ENCODE measurements at places on chromosomes 6 and 20. TPM values are rescaled to one million over a fixed set of nuclear protein-coding genes. Genes with fewer than 3 reads are reported as not detected.

DNA sequence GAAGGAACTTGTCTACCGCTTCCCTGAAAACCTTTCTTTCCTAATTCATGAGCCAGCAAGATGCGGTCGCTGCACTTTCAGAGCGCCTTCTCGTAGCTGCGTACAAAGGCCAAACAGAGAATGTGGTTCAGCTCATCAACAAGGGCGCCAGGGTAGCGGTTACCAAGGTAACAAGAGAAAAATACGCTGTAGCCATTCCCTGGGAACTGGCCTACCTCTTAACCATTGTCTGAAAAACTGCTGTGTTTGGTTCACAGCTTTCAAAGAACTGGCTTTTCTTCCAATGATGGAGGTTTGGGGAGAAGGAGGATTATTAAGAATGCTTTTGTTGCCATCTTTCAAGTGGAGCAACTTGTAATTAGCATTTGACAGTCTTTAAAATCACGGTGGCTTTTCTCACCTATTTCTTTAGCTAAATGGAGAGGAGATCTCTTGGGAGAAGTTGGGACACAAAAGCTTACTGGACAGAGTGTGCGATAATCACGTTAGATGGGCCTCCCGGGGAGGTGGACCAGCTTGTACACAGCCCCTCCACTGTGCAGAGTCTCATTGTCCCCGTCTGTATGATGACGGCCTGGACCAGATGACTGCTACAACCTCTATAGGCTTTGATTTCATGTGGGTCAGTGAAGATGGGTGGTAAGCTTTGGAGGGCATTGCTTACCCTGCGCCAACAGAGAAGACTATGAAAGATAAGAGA is 71.5 kb downstream of the LYRM2 start:
- no peak overlapping the region for H3K4me3 ChIP-seq
- no peak for DNase-seq
- H3K4me1 ChIP-seq, result peaks cover 6% of the 10 kb centered on the region
- H3K27ac ChIP-seq, result no peak overlapping the region

ELOVL5 gene
- 122 TPM for total RNA-seq

GRCh38 chr6:20511852-20512251 is 22.4 kb upstream of the CDKAL1 start:
- H3K27ac ChIP-seq, result no peak overlapping the region
- H3K27me3 ChIP-seq, result no peaks in the 10 kb centered on the region
- H3K4me3 ChIP-seq, result no peak overlapping the region
- no peak for DNase-seq
- H3K4me1 ChIP-seq, result no peaks in the 10 kb centered on the region

LTA gene
- total RNA-seq, result not detected

- H3K36me3 ChIP-seq, result no peaks in the 10 kb centered on the region
- DNase-seq, result no peak
- no peaks in the 10 kb centered on the region for H3K27me3 ChIP-seq
- no peak overlapping the region for H3K4me3 ChIP-seq
- no peak overlapping the region for H3K27ac ChIP-seq
These were observed 780.4 kb downstream of the KIF16B start for GRCh38 chr20:15792855-15793254.

TLDC2 gene
- 1.3 TPM for total RNA-seq

KCNK16 gene
- not detected for total RNA-seq

- H3K4me1 ChIP-seq, result peaks cover 64% of the 10 kb centered on the region
- DNase-seq, result no peak
- no peaks in the 10 kb centered on the region for H3K27me3 ChIP-seq
- peak overlapping the region; percentile 11 for H3K27ac ChIP-seq
- no peaks in the 10 kb centered on the region for H3K36me3 ChIP-seq
- H3K4me3 ChIP-seq, result no peak overlapping the region
These were observed 51.8 kb downstream of the UTRN start for GRCh38 chr6:144336900-144337299.

DNA sequence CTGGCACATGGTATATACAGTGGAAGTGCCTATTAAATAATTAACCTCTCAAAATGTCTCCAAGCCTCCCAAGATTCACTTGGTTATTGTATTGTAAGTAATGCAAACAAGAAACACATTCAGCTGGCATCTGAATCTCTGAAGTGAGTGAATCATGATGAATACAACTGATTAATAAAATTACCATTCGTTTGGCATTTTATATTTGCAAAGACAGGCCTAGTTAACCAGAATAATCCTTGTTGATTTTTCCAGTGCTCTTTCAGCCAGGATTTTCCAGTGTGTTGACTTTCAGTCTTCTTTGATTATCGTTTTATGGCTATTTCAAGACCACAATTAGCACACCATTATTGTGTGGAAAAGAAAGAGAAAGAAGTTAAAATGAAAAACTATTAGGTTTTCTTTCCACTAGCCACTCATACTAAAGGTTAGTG is 20.3 kb downstream of the SLC22A2 start:
- H3K4me1 ChIP-seq, result no peaks in the 10 kb centered on the region
- no peaks in the 10 kb centered on the region for H3K27me3 ChIP-seq
- DNase-seq, result no peak
- H3K4me3 ChIP-seq, result no peak overlapping the region

DNA sequence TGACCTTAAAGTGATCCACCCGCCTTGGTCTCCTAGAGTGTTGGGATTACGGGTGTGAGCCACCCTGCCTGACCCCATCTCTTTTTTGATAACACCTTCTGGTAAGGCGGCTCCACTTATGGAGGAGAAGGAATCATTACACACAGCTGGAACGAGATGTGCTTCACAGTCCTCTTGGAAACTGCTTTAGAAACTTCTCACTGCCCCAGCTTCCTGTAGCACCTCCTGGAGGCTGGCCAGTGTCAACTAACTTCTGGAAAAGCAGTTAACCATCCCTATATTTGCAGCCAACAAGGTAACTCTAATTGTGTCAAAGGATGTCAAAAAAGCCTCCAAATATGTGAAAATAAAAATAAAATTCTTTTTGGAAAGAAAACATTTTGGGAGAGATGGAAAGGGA is 48.8 kb upstream of the BCLAF1 start:
- H3K4me3 ChIP-seq, result no peak overlapping the region
- H3K27me3 ChIP-seq, result no peaks in the 10 kb centered on the region
- DNase-seq, result no peak
- no peaks in the 10 kb centered on the region for H3K4me1 ChIP-seq

DNA sequence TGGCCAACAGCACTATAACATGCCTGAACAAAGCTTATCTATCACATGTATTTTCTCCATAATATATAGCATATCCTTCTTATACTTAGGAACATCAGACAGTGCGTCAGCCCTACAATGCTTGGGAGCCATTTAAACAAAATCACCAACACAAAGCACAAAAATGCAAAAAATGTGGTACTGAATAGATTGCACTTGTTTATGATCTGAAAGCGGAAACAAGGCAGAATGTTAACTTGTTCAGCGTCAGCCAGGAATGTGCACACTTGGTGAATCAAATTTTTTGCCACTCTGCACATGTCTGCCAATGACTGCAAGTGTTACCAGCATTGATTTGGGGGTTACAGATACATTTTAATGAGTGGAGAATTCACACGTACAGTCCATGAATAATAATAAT is 14.8 kb downstream of the SLC35A1 start:
- H3K27me3 ChIP-seq, result no peaks in the 10 kb centered on the region
- no peak overlapping the region for H3K27ac ChIP-seq
- no peak overlapping the region for H3K4me3 ChIP-seq
- H3K36me3 ChIP-seq, result no peaks in the 10 kb centered on the region

- H3K27ac ChIP-seq, result peak overlapping the region; percentile 95
- H3K4me1 ChIP-seq, result peaks cover 11% of the 10 kb centered on the region
- H3K36me3 ChIP-seq, result no peaks in the 10 kb centered on the region
- H3K4me3 ChIP-seq, result peak overlapping the region; percentile 88
These were observed 636 bp downstream of the SUPT3H start for GRCh38 chr6:45377043-45377553.

GRCh38 chr6:87848616-87849015 is 146.6 kb upstream of the AKIRIN2 start:
- H3K4me1 ChIP-seq, result no peaks in the 10 kb centered on the region
- no peaks in the 10 kb centered on the region for H3K27me3 ChIP-seq
- H3K4me3 ChIP-seq, result no peak overlapping the region
- no peak for DNase-seq
- H3K36me3 ChIP-seq, result no peaks in the 10 kb centered on the region
- no peak overlapping the region for H3K27ac ChIP-seq

DNA sequence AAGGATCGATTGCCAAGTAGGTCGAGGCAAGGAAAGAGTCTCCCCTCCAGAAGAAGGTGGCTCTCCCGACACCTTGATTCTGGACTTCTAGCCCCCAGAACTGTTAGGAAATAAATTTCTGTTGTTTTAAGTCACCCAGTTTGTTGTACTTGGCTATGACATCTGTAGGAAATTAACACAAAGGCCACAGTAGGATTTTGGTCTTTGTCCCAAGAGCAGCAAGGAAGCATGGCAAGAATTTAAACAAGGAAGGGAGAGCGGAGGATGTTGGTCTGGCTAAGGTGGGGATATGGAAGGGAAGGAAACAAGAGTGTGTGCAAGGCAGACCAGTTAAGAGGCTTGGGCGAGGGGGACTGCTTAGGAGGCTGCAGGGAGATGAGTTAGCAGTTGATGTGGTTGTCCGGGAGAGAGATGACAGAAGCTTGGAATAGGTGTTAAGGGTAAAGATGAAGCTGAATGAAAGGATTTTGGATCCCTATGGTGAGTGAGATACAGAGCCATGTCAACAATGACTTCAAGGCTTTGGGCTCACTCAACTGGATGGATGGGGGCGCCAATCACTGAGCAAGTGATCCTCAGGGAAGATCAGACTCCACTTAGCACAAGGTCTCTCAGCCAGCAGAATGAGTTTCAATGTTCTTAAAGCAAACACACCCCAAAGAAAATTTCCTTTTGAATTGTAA is 140.5 kb upstream of the ZNF217 start:
- no peak for DNase-seq
- H3K27me3 ChIP-seq, result no peaks in the 10 kb centered on the region
- H3K4me3 ChIP-seq, result no peak overlapping the region
- H3K36me3 ChIP-seq, result no peaks in the 10 kb centered on the region
- peaks cover 25% of the 10 kb centered on the region for H3K4me1 ChIP-seq

GPR63 gene
- under 0.01 TPM for total RNA-seq

GRCh38 chr6:76839505-76839904 is 623.8 kb downstream of the HTR1B start:
- H3K36me3 ChIP-seq, result no peaks in the 10 kb centered on the region
- no peak for DNase-seq
- no peak overlapping the region for H3K27ac ChIP-seq
- H3K27me3 ChIP-seq, result no peaks in the 10 kb centered on the region

RIMS1 gene
- 1.0 TPM for total RNA-seq

POM121L2 gene
- total RNA-seq, result not detected

GRCh38 chr6:2795956-2796355 is 30.8 kb downstream of the WRNIP1 start:
- H3K27ac ChIP-seq, result peak overlapping the region; percentile 12
- no peak overlapping the region for H3K4me3 ChIP-seq
- peaks cover 42% of the 10 kb centered on the region for H3K4me1 ChIP-seq
- no peaks in the 10 kb centered on the region for H3K27me3 ChIP-seq

- no peaks in the 10 kb centered on the region for H3K27me3 ChIP-seq
- H3K4me1 ChIP-seq, result no peaks in the 10 kb centered on the region
- no peak overlapping the region for H3K4me3 ChIP-seq
- H3K36me3 ChIP-seq, result no peaks in the 10 kb centered on the region
- H3K27ac ChIP-seq, result no peak overlapping the region
These were observed 273.9 kb downstream of the RFPL4B start for GRCh38 chr6:112620812-112621569.

SCRT2 gene
- total RNA-seq, result not detected

GABRR1 gene
- not detected for total RNA-seq

DNA sequence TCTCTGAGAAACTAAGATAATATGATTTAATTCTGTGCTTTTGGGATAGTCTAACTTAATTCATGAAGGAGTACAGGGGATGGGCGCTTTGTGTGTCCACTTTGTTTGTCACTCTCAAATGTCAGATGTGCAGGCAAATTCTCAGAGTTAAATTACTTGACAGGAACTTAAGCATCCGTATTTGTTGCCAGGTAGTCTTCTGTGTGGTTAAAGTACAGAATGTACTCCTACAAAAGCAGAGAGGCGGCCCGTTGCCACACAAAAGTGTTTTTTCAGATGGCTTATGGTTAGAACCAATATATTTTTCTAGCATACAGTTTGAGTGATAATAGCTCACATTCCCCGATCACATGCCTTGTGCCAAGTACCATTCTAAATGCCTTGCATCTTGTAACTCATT is 234.4 kb downstream of the LAMA2 start:
- no peak overlapping the region for H3K27ac ChIP-seq
- no peaks in the 10 kb centered on the region for H3K4me1 ChIP-seq
- no peak overlapping the region for H3K4me3 ChIP-seq
- no peaks in the 10 kb centered on the region for H3K27me3 ChIP-seq
- H3K36me3 ChIP-seq, result no peaks in the 10 kb centered on the region

GRCh38 chr6:137659871-137660270 is 165.7 kb upstream of the OLIG3 start:
- H3K4me3 ChIP-seq, result no peak overlapping the region
- no peak for DNase-seq
- H3K27me3 ChIP-seq, result no peaks in the 10 kb centered on the region
- no peaks in the 10 kb centered on the region for H3K36me3 ChIP-seq
- H3K27ac ChIP-seq, result no peak overlapping the region

DNA sequence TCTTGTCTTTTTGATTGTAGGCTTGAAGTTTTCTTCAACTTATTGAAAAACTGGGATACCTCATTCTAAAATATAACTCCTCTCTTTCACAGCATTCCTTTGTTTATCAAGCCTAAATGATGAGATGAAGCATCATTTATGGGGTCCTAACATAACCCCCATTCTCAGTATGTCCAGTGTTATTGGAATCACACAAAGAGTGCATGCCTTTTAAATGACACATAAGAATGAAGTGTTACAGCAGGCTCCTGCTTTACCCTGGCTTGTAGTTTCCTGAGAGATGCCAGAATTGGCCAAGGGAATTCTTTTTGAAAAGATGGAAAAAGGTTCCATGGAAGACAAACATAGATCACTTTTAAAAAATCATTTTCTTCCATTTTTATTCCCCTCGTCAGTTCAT is 502.4 kb downstream of the BCKDHB start:
- H3K4me3 ChIP-seq, result no peak overlapping the region
- H3K4me1 ChIP-seq, result peaks cover 5% of the 10 kb centered on the region
- no peak overlapping the region for H3K27ac ChIP-seq
- no peaks in the 10 kb centered on the region for H3K27me3 ChIP-seq
- H3K36me3 ChIP-seq, result no peaks in the 10 kb centered on the region

DNA sequence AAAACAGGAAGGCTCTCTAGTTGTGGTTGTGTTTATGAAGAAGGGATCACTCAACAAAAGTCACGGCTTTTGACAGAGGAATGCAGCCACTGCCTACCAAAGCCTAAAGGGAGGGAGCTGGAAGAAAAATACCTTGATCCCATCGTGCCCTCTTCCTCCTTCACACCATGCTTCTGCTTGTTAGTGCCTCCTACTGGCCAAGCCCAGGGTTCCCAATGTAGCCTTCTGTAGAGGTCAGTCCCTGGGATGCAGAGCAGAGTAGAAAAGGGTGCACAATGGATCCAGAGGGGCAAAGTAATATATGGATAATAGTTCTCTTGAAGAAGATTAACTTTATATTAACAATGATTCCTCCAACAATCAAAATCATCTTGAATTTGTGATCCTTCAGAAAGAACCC is 293.5 kb upstream of the FERMT1 start:
- no peak overlapping the region for H3K4me3 ChIP-seq
- no peaks in the 10 kb centered on the region for H3K4me1 ChIP-seq
- no peak for DNase-seq

GRCh38 chr6:148367411-148368024 is 24.9 kb downstream of the SASH1 start:
- peak overlapping the region; percentile 82 for H3K27ac ChIP-seq
- DNase-seq, result peak; percentile 69
- no peak overlapping the region for H3K4me3 ChIP-seq
- no peaks in the 10 kb centered on the region for H3K36me3 ChIP-seq
- no peaks in the 10 kb centered on the region for H3K27me3 ChIP-seq

GRCh38 chr20:9334866-9335265 is 179.5 kb upstream of the LAMP5 start:
- H3K36me3 ChIP-seq, result no peaks in the 10 kb centered on the region
- no peak overlapping the region for H3K27ac ChIP-seq
- no peaks in the 10 kb centered on the region for H3K27me3 ChIP-seq
- H3K4me1 ChIP-seq, result no peaks in the 10 kb centered on the region
- H3K4me3 ChIP-seq, result no peak overlapping the region

Measured in upper lobe of left lung (tissue), 6 donors.